Central memory CD8-positive, alpha-beta T cell (primary cell): ENCODE measurements at places on chromosomes 6 and 20.

- H3K4me3 ChIP-seq: no peak overlapping the region
- H3K4me1 ChIP-seq: no peaks in the 10 kb centered on the region
- no peaks in the 10 kb centered on the region for H3K27me3 ChIP-seq
- no peak for DNase-seq
These were observed 58.8 kb upstream of the TOX2 start for GRCh38 chr20:43855803-43856202.

DNA sequence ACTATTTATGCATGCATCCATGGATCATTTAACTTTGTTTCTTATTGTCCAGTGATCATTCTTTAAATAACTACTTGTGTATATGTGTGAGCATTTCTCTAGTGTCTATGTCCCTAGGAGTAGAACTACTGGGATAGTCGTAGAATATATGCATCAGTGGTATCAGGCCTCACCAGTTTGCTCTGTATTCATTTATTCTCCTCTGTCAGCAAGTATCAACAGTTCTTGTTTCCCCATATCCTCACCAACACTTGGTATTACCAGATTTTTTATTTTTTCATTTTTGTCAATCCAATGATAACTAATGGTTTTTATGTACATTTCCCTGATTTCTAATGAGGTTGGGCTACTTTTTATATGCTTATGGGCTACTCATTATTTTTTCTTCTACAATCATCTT lies 27.9 kb downstream of the CTNNBL1 start:
- no peak overlapping the region for H3K27ac ChIP-seq
- DNase-seq: no peak
- no peak overlapping the region for H3K4me3 ChIP-seq
- no peaks in the 10 kb centered on the region for H3K27me3 ChIP-seq
- H3K4me1 ChIP-seq: peaks cover 15% of the 10 kb centered on the region

DNA sequence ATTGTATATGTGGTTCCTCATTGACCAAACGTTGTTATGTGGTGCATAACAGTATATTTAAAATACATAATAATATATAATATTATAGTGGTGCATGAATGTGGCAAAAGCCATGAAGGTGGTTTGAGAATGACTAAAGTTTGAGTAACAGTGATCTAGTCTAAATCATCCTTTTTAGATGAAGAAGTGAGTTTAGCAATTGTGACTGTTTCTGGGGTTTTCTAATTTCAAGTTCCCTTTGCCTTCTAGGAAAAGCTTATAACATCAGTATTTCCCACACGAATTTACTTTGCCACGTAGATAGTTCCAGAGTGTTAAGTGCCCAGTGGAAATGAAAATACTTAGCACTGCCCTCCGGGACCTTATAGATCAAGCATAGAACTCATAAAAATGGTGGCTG lies 40.9 kb downstream of the ARFGEF2 start:
- H3K4me1 ChIP-seq: no peaks in the 10 kb centered on the region
- no peak overlapping the region for H3K27ac ChIP-seq
- H3K36me3 ChIP-seq: peaks cover 33% of the 10 kb centered on the region
- H3K27me3 ChIP-seq: no peaks in the 10 kb centered on the region

GRCh38 chr6:88539295-88539764 lies 373.2 kb upstream of the CNR1 start:
- no peaks in the 10 kb centered on the region for H3K4me1 ChIP-seq
- H3K36me3 ChIP-seq: no peaks in the 10 kb centered on the region
- H3K27me3 ChIP-seq: peaks cover 69% of the 10 kb centered on the region
- no peak for DNase-seq

- DNase-seq: no peak
- no peak overlapping the region for H3K27ac ChIP-seq
- H3K27me3 ChIP-seq: no peaks in the 10 kb centered on the region
- no peaks in the 10 kb centered on the region for H3K4me1 ChIP-seq
- no peaks in the 10 kb centered on the region for H3K36me3 ChIP-seq
These were observed 312.4 kb downstream of the PHF3 start for GRCh38 chr6:63947792-63948529.

DNA sequence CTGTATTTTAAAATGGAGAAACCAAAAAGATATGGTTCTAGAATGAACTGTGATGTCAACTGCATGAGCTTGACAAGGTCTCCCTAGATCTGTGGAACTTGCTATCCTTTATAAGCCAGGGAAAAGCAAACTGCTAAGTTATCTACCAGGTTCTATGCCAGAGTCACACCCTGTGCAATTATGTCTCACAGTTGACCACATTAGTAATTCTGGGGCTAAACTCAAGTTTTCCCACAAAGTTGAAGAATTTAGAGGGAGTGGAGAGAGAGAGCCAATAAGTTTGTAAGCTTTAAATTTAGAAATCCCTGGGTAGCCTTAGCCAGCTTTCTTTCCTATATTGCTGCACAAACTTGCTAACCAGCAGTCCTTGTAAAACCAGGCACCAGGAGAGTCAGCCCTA lies 407.0 kb upstream of the SASH1 start:
- no peak overlapping the region for H3K4me3 ChIP-seq
- H3K36me3 ChIP-seq: peaks cover 1% of the 10 kb centered on the region
- no peaks in the 10 kb centered on the region for H3K4me1 ChIP-seq
- no peaks in the 10 kb centered on the region for H3K27me3 ChIP-seq
- DNase-seq: no peak

DNA sequence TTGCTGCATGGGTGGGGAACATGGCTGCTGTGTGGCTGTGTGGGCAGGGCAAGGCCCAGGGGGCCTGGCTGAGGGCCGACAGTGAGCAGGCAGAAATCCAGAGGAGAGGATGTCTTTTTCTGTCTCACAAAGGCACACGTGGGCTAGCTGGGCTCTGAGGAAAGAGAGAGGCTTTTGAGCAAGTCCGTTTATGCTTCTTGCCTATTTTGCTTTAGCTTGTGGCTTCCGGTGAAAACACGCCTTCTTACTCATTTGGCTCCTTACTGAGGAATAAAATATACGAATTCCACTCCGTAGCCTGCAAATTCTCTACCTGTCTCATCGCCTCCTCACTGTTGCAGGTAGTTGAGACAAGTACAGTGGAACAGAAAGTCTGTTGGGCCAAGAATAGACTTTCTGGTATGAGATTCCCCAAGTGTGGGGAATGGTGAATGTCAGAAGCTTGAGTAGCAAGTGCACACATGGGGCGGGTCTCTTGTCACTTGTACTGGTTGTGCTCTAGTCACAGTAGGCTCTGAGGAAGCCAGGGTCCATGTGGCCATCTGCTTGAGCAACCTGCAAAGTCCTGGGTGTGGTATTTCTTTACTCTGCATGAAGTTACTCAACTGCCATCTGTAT lies 28.4 kb downstream of the WRNIP1 start:
- peaks cover 2% of the 10 kb centered on the region for H3K36me3 ChIP-seq
- no peak for DNase-seq
- H3K27ac ChIP-seq: peak overlapping the region; percentile 81
- peak overlapping the region; percentile 14 for H3K4me3 ChIP-seq

GRCh38 chr6:31826793-31827285 lies 699 bp upstream of the HSPA1B start:
- peak overlapping the region; percentile 92 for H3K27ac ChIP-seq
- H3K27me3 ChIP-seq: no peaks in the 10 kb centered on the region
- peaks cover 32% of the 10 kb centered on the region for H3K4me1 ChIP-seq

DNA sequence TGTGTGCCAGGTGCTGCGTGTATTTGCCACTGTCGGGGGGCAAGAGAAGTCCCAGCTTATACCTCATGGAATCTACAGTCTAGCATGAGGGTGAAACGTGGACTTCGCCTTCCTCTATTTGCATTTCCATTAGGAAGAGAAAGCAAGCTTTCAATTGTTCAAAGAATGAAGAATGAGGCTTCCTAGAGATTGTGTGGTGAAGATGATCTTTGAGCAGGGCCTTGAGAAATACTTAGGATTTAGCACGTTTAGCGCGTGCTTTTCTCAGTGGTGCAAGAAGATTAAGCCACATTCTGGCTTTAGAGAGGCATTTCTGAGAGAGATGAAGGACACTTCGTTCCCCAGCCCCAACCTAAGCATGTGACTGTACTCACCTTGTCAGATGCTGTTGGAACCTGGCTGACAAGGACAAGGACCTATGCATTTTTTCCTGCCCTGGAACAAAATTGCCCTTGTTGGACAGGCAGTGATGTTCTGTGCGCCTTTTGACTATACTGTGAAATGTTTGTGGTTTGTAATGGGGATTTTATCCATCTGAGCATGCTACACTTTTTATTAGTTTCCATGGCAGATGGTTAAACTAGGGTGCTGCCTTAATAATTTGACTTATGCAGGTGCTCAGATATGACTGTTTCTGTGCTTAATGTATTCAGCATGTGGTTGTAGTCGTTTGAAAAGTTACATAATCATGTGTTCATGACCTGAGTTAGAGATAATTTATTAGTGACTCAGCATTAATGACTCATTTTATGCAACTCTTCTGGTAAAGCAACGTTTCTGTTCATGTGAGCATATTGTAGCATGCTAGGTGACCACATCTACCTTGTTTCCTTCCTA lies 10.7 kb downstream of the TULP4 start:
- no peak overlapping the region for H3K4me3 ChIP-seq
- H3K27me3 ChIP-seq: no peaks in the 10 kb centered on the region
- no peak for DNase-seq
- peaks cover 54% of the 10 kb centered on the region for H3K4me1 ChIP-seq
- H3K27ac ChIP-seq: no peak overlapping the region

- DNase-seq: no peak
- H3K27ac ChIP-seq: no peak overlapping the region
- H3K4me3 ChIP-seq: no peak overlapping the region
- no peaks in the 10 kb centered on the region for H3K4me1 ChIP-seq
- H3K36me3 ChIP-seq: peaks cover 14% of the 10 kb centered on the region
- no peaks in the 10 kb centered on the region for H3K27me3 ChIP-seq
These were observed 26.3 kb downstream of the LHFPL5 start for GRCh38 chr6:35831257-35832007.

GRCh38 chr6:14861491-14861943 lies 384.4 kb upstream of the JARID2 start:
- no peak overlapping the region for H3K4me3 ChIP-seq
- peaks cover 41% of the 10 kb centered on the region for H3K4me1 ChIP-seq
- H3K27ac ChIP-seq: no peak overlapping the region
- H3K27me3 ChIP-seq: no peaks in the 10 kb centered on the region
- no peak for DNase-seq
- H3K36me3 ChIP-seq: peaks cover 8% of the 10 kb centered on the region

- H3K4me1 ChIP-seq: peaks cover 4% of the 10 kb centered on the region
- H3K27me3 ChIP-seq: no peaks in the 10 kb centered on the region
- DNase-seq: no peak
- H3K36me3 ChIP-seq: no peaks in the 10 kb centered on the region
- H3K27ac ChIP-seq: no peak overlapping the region
- H3K4me3 ChIP-seq: no peak overlapping the region
These were observed 6.1 kb upstream of the PM20D2 start for GRCh38 chr6:89139509-89140346.

DNA sequence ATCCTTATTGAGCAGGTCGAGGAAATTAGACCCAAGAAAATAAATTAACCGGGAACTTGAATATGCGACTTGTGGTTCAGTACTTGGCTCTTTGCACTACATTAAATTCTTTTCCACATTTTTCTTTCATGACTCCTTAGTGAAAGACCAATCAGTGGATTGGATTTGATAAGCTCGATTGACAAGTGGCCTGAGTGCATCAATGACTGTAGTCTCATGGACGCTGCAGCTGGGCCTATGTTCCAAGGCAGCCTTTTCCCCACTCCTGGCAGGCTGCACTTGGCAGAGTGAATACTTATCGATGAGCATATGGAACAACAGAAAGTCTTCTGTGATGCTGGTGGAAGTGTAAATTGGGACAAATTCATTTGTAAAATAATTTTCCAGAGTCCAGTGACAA lies 210.8 kb upstream of the EXOC2 start:
- no peak overlapping the region for H3K4me3 ChIP-seq
- H3K27me3 ChIP-seq: peaks cover 42% of the 10 kb centered on the region
- H3K4me1 ChIP-seq: no peaks in the 10 kb centered on the region
- no peak overlapping the region for H3K27ac ChIP-seq

- no peaks in the 10 kb centered on the region for H3K4me1 ChIP-seq
- H3K27me3 ChIP-seq: no peaks in the 10 kb centered on the region
- DNase-seq: no peak
These were observed 140.1 kb downstream of the KLHL32 start for GRCh38 chr6:97064578-97064977.

- DNase-seq: no peak
- H3K4me1 ChIP-seq: peaks cover 8% of the 10 kb centered on the region
- peaks cover 3% of the 10 kb centered on the region for H3K36me3 ChIP-seq
- no peaks in the 10 kb centered on the region for H3K27me3 ChIP-seq
- no peak overlapping the region for H3K27ac ChIP-seq
These were observed 105.5 kb downstream of the ASCC3 start for GRCh38 chr6:100775667-100776066.

DNA sequence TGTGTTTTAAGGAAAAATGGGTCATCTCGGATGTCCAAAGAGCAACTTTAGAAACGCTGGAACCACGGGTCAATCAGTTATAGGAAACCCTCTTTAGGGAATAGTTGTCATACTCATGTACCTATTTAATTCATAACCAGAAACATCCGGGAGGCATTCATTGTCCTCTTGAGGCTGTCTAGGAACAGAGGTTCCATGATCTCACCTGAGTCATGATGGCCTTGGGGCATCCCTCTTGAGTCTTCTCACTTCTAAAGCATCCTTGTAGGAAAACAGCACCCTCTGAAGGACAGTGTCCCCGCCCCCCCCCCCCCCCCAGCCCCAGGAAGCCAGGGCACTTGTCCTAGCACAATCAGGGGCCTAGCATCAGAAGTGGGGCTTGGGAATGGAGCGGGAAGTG lies 46.3 kb upstream of the CDH4 start:
- no peaks in the 10 kb centered on the region for H3K36me3 ChIP-seq
- no peak for DNase-seq
- H3K27ac ChIP-seq: no peak overlapping the region
- no peaks in the 10 kb centered on the region for H3K4me1 ChIP-seq
- H3K4me3 ChIP-seq: no peak overlapping the region
